ENCODE measurements at places on chromosomes 16 and 17.

DNA sequence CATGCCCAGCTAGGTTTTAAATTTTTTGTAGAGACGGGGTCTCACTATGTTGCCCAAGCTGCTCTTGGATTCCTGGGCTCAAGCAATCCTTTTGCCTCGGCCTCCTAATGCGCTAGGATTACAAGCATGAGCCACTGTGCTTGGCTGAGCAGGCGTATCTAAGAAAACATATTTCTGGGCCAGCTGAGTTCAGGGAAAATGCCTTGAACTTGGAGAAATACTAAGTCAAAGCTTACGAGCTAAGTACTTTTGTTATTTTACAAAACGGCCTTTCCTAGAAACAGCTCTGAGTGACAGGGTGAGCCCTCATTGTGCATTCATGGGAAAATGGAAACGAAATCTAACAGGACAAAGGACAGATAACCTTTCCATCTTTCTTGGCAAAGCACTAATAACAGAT lies 24.7 kb downstream of the DNAI2 start:
- DNase-seq: no peak

DNA sequence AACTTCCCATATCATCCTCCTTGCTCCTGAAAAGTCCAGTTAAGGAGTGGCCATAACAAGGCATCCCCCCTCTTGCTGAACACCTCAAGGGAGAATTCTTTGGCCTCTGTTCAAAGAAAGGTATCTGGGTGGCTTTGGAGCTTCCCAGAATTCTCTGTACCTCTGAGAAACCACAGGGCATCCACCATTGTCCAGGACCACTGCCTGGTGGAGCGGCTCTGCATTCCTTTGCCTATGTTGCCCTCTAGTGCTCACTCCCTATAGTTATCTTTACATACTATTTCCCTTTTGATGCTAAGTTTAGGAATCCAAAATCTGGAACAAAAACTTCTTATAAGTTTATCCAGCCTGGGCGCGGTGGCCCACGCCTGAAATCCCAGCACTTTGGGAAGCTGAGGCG lies 30.3 kb downstream of the CHD9NB start:
- peak; percentile 81 for DNase-seq

- DNase-seq: peak; percentile 64
Measured at GRCh38 chr17:81090361-81091136, 55.6 kb downstream of the BAIAP2 start.

- no peak for DNase-seq
Measured at GRCh38 chr17:3998436-3998835, 34.2 kb upstream of the ATP2A3 start.

GRCh38 chr16:28202147-28202746 lies 9.5 kb downstream of the XPO6 start:
- no peak for DNase-seq

- no peak for DNase-seq
Measured at GRCh38 chr16:23724785-23725131, 11.7 kb upstream of the ERN2 start.

- DNase-seq: no peak
Measured at GRCh38 chr16:3935921-3936320, 55.4 kb upstream of the CREBBP start.

GRCh38 chr16:21283521-21284289 lies 5.6 kb upstream of the CRYM start:
- DNase-seq: peak; percentile 67

- DNase-seq: no peak
Measured at GRCh38 chr16:73420676-73421075, 372.7 kb upstream of the ZFHX3 start.

DNA sequence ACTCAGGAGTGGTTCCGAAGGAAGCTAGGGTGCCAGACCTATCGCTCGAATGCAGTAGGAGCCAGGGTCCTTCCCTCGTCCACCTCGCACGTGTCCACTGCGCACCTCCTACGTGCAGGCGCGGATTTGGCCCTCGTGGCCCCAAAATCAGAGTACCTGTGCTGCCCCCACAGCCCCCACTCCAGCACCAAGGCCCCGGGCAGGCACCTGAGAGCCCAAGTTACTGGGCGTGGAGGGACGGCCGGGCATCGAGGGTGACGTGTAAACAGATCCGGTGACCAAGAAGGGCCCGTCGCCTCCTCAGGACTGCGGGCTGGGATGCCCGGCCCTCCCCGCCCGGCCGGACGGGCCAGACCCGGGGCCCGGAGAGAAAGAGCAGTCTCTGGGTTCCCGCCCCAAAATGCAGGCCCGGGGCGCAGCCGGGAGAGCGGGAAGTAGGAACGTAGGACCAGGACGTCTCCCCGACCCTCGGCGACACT lies 492 bp downstream of the SLC25A39 start:
- peak; percentile 43 for DNase-seq

GRCh38 chr16:63614429-63614828 lies 1507.4 kb downstream of the CDH11 start:
- DNase-seq: no peak

GRCh38 chr17:40038882-40039513 lies 15.2 kb downstream of the MED24 start:
- peak; percentile 90 for DNase-seq

DNA sequence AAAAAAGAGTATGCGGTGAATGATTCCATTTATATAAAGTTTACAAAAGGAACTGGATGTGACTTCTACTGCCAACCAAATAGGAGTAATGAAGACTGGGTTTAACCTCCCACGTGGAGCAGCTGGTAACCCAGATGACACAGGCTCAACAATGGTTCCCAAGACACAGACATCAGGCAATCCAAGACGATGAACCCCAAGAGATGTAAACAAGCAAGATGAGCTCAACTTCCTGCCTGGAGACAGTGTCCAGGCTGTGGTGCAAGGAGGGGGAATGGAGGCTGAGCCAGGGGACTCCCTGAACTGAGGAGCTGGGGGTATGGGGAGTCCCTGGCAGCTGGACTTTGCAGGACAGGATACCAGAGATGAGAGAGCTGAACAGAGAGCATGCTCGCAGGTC lies 104.7 kb downstream of the LITAF start:
- DNase-seq: no peak

- DNase-seq: no peak
Measured at GRCh38 chr16:30482366-30482765, 9.8 kb downstream of the ITGAL start.

- no peak for DNase-seq
Measured at GRCh38 chr16:85383836-85384832, 229.0 kb upstream of the GSE1 start.

GRCh38 chr17:44778656-44779210 lies 19.9 kb downstream of the ADAM11 start:
- no peak for DNase-seq

- DNase-seq: no peak
Measured at GRCh38 chr17:78381601-78382232, 3.3 kb downstream of the PGS1 start.

GRCh38 chr16:11171448-11171709 lies 84.6 kb downstream of the SOCS1 start:
- DNase-seq: no peak

GRCh38 chr17:70111201-70111600 lies 36.2 kb downstream of the KCNJ16 start:
- DNase-seq: no peak

Measured in AG20443 (cell line).